Mucosa of gallbladder (tissue), 1 donor: ENCODE measurements at places on chromosomes 2 and 18. TPM values are rescaled to one million over a fixed set of nuclear protein-coding genes. Genes with fewer than 3 reads are reported as not detected.

GRCh38 chr2:118443596-118443995, 355.3 kb downstream of the INSIG2 start:
- DNase-seq, result no peak

- peak; percentile 36 for DNase-seq
Measured at GRCh38 chr2:157329524-157329923, 3.9 kb upstream of the ERMN start.

- peak; percentile 78 for DNase-seq
Measured at GRCh38 chr2:217713395-217714286, 289.2 kb downstream of the TNS1 start.

DNA sequence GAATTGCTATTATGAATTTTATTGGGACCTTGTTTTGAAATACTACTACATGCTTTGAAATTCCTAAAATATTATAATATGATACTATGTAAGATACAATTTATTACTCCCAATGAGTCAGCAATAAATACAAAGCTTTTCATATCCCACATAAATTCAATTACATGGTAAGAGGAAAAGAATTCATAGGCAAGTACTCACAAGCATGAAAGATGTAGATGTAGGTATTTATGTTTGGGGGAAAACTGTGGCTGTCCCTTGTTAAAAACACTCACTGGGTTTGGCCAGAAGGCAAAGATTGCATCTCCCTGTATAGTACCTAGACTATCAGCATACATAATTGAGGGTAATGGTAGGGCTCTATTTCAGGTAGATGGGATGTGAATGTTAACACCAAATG, 90.4 kb downstream of the MBD2 start:
- no peak for DNase-seq

- no peak for DNase-seq
Measured at GRCh38 chr2:127661949-127662510, 13.3 kb downstream of the LIMS2 start.

- DNase-seq, result no peak
Measured at GRCh38 chr2:68653034-68653433, 9.7 kb downstream of the PROKR1 start.

- DNase-seq, result no peak
Measured at GRCh38 chr18:66621816-66622576, 18.1 kb upstream of the CDH19 start.

The ATOH8 gene
- 9.0 TPM for total RNA-seq

The SERPINB10 gene
- total RNA-seq, result not detected

GRCh38 chr18:51946946-51947345, 393.1 kb upstream of the DCC start:
- no peak for DNase-seq

- DNase-seq, result no peak
Measured at GRCh38 chr2:206790311-206790935, 25.0 kb downstream of the FASTKD2 start.

The EVA1A gene
- 0.43 TPM for total RNA-seq

DNA sequence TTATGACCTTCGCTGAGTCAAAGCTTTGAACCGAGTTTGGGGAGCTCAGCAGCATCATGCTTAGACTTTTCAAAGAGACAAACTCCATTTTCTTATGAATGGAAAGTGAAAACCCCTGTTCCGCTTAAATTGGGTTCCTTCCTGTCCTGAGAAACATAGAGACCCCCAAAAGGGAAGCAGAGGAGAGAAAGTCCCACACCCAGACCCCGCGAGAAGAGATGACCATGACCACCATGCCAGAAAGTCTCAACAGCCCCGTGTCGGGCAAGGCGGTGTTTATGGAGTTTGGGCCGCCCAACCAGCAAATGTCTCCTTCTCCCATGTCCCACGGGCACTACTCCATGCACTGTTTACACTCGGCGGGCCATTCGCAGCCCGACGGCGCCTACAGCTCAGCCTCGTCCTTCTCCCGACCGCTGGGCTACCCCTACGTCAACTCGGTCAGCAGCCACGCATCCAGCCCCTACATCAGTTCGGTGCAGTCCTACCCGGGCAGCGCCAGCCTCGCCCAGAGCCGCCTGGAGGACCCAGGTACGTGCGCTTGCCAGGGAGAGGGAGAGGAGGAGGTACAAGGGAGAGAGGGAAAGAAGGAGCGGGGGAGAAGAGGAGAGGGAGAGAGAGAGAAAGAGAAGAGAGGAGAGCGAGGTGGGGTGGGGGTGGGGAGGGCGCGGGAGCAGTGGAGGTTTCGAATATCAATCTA, at the start of gene DLX1:
Gene DLX1, plus strand, starts transcription at position 48 of the 700 bp plus-strand sequence. Its CDS starts 171 bp downstream, at position 219.
- no peak for DNase-seq

DNA sequence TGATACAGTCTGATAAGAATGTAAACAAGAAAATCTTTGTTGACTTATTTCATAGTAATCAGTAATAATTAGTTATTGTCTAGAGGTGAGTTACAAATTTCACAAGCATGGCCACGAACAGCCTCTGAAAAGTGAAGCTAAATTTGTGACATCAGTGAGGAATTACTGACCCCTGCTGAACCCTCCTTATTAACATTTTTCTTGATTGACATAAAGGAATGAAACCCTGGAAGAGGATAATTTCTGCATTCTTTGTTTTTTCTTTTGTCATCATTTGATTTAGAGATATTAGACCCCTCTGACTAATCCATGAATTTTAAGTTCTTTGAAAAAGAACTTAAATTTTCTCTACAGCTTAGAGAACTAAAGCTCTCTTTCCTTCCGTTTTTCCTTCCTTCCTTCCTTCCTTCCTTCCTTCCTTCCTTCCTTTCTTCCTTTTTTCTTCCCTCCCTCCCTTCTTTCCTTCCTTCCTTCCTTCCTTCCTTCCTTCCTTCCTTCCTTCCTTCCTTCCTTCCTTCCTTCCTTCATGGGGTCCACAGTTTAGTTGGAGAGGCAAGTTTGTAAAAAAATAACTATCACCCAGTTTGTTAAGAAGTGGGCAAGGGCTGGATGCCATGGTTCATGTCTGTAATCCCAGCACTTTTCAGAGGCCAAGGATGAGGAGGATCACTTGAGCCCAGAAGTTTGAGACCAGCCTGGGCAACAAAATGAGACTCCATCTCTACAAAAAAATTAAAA, 387.0 kb downstream of the MTX2 start:
- no peak for DNase-seq

DNA sequence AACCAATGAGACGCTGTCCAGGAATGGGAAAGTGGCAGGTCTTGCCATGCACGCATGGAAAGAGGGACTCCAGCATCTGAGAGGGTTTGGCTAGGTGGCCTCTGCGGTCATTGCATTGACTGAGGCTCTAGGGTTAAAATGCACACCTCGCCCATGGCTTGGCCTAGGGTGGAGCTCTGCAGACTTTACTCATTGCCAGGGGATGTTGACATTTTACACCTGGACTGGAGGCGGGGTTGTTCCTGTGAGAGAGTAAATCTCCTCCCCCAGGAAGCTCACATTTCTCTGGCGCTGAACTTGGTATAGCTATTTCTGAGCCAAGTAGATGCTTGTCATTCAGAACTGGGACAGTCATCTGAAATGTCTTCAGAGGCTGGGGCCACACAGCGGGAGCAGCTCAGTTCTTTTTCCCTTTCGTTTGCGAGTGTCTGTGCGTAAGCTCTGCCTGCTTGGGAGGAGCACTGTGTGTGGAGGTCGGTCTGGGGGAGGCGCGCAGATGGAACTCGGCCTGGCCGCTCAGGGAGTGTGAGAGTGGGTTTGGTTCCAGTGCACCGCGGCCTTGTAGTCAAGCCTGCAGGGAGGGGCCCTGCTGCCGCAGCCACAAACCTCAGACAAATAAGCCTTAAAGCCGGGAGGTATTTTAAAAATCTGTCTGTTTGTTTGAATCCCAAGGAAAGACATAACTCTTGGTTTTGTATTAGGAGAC, 76.5 kb downstream of the LPIN1 start:
- peak; percentile 46 for DNase-seq

- DNase-seq, result peak; percentile 65
Measured at GRCh38 chr2:105545730-105546627, 147.1 kb upstream of the FHL2 start.

- no peak for DNase-seq
Measured at GRCh38 chr2:241730671-241731293, 3.6 kb upstream of the D2HGDH start.

The TNFRSF11A gene
- 38.9 TPM for total RNA-seq

DNA sequence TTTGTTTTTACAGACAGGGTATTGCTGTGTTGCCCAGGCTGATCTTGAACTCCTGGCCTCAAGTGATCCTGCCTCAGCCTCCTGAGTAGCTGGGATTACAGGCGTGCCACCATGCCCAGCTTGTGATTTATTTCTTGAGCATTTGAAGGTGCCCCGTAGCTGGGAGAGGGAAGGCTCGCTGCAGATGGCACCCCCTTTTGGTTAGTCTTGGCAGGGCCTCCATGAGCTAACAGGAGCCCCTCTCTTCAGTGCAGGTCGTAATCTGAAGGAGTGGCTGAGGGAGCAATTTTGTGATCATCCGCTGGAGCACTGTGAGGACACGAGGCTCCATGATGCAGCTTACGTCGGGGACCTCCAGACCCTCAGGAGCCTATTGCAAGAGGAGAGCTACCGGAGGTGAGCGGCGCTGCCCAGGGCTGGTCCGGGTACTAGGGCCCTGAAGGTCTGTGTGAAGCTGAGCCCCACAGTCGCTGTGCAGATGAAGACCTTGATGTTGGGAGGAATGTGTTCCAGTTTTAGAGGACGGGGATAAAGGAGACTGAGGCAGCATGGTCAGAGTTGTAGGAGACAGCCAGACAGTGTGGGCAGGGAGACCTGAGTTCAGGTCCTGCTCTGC, 6.7 kb downstream of the ASB1 start:
- no peak for DNase-seq

The STK25 gene
- total RNA-seq, result 158 TPM

- DNase-seq, result no peak
Measured at GRCh38 chr2:19649142-19649541, 252.6 kb downstream of the TTC32 start.

DNA sequence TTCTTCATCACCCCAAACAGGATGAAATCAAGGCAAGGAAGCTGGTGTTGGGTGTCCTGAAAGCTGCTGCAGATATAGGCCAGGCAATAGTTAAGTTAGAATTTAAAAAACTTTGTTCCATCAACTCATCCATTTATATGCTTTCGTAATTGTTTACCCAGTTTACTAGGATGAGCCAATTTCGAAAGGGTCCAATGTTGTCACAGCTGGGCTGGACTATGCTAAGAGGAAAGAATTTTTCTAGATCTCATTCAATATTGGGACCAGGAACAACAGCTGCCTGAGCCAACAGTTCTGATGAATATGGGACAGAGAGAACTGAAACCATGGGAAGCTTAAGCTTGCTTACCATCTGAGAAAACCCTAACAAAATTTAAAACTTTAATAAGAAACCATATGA, 21.6 kb upstream of the SP3 start:
- peak; percentile 37 for DNase-seq

- peak; percentile 5 for DNase-seq
Measured at GRCh38 chr2:890791-891190, 59.9 kb upstream of the SNTG2 start.

DNA sequence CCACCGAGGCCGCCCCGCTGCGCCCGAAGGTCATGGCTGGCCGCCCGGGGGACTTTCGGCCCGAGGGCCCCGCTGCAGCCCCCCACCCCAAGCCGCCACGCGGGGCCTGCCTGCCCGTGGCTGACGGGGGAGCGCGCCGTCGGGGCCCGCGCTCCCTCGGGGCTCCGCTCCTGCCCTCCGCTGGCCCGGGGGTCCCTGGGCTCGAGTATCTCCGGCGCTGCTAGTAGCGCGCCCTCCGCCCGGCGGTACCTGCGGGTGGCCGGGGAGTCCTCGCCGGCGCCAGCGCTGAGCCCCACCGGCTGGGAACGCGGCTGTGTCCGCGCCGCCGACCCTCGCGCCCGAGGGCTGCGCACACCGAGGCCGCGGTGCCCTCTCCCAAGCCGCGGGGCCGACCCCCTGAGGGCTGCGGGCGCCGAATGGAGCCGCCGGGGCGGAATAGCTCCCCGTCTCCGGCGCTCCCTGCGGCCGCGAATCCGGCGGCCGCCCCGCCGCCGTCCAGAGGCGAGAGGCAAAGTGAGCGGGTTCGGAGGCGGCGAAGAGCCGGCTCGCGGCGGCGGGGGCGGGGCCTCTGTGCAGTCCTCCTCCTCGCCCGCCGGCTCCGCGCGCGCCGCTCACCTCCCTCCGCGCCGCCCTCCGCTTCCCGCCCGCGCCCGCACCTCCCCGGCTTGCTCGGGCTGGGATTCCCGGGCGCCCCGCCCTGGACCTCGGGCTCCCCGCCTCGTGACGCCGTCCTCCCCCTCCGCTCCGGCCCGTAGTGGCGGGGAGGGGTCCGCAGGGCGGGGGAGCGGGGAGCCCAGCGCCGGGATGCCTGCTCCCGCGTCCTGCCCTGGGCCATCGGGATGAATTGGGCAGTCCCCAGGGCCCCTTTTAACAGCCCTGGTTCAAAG, at the start of gene KCNG3:
Gene KCNG3, minus strand, starts transcription at position 515 of the 887 bp plus-strand sequence. Its CDS starts 481 bp downstream, at position 34.
- peak; percentile 46 for DNase-seq

The NEU2 gene
- total RNA-seq, result not detected
